RCC 7860 (cell line): ENCODE measurements at places on chromosomes 11 and 22.

DNA sequence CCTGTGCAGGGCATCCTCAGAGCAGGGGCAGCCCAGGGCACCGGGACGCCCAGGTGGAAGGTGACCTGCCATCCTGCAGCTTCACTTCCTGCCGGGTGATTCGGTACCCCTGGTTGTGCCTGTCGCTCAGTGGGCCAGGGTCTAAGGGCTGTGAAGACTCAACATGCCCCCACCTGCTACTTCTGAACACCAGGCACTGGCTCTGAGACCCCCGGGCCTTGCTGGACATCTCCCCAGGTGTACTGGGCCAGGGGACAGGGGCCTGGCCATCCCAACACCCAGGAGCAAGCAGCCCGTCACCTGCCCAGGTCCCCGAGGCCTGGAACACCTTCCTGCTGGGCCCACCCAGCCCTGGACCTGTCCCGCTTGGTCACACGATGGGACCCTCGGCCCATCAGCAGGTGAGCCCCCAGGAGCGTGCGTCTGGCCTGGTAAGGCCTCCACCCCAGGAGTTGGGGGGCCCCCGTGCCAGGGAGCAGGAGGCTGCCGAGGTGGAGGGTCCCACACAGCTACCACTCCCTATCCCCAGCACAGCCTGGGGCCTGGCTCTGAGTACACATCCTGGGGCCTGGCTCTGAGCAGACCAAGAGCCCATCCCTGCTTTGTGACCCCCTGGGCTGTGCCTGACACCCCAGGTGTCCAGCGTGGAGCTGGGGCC, 3.9 kb upstream of the MUC5B start:
- no peak for DNase-seq

GRCh38 chr22:22753526-22754267, 109.3 kb downstream of the GGTLC2 start:
- DNase-seq: peak; percentile 22

GRCh38 chr11:95076416-95076815, 9.7 kb downstream of the SRSF8 start:
- no peak for DNase-seq

DNA sequence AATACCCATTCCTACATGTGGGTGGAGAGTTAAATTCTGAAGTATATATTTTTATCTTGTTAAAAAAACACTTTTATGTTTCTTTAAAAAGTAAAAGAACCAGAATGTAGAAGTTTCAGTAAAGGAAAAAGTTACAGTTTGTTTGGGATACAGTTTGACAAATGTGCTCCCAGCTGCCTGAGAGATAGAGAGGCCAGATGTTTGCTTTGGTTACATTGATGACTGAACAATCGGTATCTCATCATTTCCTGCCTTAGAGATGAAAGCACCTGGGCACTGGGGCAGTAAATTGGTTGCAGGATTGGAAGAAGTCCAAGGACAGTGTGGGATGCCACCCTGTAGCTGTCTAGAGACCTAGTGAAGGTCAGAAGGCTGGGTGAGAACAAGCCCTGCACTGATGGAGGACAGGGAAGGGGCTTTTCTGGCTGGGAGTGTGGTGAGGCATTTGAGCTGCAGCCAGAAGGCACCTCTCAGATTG, 16.6 kb downstream of the MED15 start:
- DNase-seq: peak; percentile 87

DNA sequence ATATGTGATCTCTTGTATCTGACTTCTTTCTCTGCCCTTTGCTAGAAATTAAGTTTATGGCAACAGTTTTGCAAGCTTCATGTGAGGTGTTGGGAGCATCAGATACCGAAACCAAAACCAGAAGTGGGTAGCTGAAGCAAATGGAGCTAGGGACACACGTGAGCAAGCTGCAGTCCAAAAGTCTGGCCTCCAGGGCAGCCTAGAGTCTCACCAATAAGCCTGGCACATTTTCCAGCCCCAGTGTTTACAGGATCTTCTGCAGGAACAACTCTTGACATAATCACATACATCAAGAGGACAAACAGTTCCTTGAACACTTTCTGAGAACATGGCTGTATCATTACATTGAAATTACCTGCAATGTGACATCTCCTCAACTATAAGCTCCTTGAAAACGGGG, 114.1 kb downstream of the LARGE1 start:
- no peak for DNase-seq

GRCh38 chr11:71369411-71369810, 78.8 kb downstream of the DHCR7 start:
- DNase-seq: no peak

GRCh38 chr11:95232666-95233065, 1.7 kb upstream of the SESN3 start:
- no peak for DNase-seq

- DNase-seq: no peak
Observed at GRCh38 chr11:12531681-12532080, 142.5 kb upstream of the TEAD1 start.

DNA sequence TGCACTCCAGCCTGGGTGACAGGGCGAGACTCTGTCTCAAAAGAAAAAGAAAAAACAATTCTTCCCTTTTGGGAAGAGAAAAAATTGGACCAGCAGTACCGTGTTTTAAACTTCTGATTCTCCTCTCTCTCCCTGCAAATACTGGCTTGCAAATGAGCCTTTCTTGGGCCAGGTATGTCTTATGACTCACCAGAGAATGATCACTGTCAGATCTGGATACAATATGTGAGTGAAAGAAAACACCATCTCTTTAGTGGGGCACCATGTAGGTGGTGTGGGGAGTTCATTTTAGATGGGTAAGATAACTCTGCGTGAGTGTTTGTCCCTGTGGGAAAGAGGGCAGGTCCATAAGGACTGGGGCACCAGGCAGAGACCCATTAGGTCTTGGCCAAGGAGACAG, 2.4 kb upstream of the SCGB2A2 start:
- no peak for DNase-seq

GRCh38 chr11:12182676-12183541, 72.5 kb downstream of the MICAL2 start:
- peak; percentile 99 for DNase-seq

DNA sequence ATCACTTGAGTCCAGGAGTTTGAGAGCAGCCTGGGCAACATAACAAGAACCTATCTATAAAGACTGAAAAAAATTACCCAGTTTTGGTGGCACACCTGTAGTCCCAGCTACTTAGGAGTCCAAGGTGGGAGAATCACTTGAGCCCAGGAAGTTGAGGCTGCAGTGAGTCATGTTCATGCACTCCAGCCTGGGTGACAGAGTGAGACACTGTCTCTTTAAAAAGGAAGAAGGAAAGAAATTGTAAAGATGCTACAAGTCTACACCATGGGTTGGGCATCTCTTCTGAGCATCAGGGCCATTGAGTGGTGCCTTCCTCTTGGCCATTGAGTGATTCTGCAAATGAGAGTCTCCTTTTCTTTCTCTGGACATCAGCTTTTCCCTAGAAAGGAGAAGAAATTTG, 15.7 kb upstream of the MTMR3 start:
- DNase-seq: no peak

DNA sequence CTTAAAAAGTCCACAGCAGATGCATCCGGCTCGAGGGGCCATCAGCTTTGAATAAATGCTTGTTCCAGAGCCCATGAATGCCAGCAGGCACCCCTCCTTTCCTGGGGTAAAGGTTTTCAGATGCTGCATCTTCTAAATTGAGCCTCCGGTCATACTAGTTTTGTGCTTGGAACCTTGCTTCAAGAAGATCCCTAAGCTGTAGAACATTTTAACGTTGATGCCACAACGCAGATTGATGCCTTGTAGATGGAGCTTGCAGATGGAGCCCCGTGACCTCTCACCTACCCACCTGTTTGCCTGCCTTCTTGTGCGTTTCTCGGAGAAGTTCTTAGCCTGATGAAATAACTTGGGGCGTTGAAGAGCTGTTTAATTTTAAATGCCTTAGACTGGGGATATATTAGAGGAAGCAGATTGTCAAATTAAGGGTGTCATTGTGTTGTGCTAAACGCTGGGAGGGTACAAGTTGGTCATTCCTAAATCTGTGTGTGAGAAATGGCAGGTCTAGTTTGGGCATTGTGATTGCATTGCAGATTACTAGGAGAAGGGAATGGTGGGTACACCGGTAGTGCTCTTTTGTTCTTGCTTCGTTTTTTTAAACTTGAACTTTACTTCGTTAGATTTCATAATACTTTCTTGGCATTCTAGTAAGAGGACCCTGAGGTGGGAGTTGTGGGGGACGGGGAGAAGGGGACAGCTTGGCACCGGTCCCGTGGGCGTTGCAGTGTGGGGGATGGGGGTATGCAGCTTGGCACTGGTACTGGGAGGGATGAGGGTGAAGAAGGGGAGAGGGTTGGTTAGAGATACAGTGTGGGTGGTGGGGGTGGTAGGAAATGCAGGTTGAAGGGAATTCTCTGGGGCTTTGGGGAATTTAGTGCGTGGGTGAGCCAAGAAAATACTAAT, 1.9 kb downstream of the NEAT1 start:
- DNase-seq: peak; percentile 19

- DNase-seq: no peak
Observed at GRCh38 chr11:19345519-19345847, 104.7 kb upstream of the E2F8 start.
